ENCODE measurements at places on chromosomes 3 and 15.
A peak's percentile ranks its signal among the peaks of the same experiment; 100 is the strongest.

DNA sequence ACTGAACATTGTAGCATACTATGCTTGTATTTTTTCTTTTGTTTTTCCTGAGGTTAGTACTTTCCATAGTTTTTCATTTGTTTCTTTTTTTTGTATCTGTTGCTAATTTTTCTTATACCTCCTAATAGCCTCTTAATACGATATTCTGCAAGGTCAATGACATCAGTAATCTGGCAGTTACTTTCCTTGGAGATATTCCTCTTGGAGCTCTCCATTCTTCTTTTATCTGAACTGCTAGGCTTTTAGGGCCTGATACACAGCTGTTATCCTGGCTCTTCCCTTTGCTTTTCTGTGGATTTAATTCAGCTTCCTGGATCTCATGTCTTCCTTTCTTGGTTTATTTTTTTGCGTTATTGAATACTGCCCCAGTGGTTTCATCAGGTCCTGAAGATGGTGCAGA, 12.9 kb downstream of the ALPK3 start:
- no peak for DNase-seq

DNA sequence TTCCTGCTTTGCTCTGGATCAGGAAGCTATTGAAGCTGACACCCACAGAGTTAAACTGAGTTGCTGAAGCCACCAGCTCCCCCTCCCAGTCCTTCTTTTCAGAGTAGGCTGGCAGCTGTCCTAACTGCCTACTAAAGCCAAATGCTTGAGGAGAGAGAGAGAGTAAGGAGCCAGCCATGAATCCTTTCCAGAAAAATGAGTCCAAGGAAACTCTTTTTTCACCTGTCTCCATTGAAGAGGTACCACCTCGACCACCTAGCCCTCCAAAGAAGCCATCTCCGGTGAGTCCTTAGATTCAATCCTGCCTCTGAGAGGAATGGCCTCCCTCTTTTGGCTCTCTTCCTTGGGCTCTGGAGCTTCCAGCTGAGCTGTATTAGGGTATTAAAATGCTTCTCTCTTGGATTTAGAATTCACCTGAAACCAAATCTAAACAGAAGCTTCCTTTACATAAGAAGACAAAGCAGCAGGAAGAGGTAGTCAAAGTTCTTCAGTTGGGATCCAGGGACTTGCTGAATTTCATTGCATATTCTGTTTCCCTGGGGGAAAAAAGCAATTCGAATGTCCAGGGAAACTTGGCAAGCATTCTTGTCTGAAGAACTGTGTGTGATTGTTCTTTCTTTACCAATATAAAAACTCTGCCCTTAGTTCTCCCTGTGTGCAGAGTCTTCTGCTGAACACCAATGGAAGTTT, at the start of gene SLC15A2:
Gene SLC15A2 (plus strand): TSS at position 101 of the 690 bp plus-strand sequence. CDS start 76 bp downstream, at position 177.
- no peak for DNase-seq

GRCh38 chr15:99928429-99928981, 195.3 kb upstream of the LYSMD4 start:
- DNase-seq: peak; percentile 72

DNA sequence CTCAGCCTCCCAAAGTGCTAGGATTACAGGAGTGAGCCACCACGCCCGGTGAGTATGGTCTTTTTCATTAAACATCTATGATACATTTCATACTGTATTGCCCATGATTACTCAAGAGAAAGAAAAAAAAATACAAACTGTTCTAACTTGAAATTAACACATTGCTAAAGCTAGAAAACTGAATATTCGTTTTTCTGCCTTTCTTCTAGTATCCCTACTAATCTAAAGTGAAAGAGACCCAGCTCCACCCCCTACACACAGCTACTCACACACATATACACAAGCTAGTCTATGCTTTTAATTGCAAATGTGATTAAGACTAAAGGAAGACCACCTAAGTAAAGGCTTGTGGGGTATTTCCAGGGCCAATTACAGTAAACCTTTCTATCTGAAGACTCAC, 43.1 kb downstream of the INO80 start:
- DNase-seq: no peak

DNA sequence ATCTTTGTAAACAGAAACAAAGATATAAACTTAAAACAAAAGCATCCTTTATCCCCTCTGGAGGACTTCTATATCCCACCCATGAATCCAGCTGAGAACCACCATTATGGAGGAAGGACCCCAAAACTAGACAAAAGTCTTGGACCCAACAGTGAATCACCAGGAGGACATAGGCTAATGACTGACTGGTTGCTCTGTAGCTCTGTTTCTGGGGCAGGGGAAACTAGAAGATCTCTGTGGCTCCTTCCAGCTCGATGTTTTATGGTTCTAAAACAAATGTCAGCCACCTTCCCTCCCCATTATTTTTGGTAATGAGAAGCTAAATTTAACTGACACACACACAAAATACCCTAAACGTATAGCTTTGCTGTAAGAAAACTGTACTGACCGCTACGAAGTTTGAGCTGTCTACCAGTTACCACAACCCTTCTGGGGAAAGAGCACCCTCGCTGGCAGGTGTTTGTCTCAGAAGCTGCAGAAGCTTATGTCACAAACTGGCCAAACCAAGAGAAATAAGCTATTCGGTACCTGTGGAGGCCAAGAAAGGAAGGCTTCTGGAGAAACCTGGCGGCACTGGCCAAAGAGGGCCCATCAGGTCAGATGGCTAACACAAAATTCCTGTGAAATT, 36.4 kb downstream of the MB21D2 start:
- no peak for DNase-seq

DNA sequence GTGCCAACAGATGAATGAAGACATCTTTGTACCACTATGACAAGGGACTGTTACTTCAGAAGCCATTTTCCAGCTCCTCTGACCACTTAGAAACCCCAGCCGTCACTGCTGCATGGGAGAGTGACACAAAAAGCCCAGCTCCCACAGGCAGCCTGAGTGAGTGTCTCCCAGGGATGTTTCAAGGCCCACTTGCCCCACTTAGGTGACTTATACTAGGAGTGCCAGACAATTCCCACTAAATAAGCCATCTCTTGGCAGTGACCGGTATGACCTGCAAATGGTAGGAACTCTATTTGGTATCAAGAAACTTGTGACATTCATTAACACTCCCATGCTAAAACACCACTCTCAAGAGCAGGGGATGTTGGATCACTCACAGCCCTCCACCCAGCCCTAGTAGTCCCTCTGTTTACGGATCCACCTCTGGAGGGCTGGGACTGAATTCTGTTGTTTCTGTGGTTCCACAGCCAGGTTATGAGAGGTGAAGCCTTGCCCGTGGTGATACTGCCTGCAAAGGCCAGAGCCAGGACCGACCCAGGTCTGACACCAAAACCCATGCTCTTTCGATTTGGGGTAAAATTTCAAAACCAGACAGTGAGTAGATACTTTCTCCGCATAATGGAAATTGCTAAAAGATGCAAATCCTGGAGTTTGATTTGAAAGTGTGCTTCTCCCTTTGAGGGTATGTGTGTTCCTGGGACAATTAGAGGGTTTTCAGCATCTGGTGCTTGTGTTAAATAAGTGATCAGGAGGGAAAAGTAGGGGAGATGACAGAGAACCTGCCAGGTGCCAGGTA, 14.5 kb downstream of the RBP1 start:
- no peak for DNase-seq

DNA sequence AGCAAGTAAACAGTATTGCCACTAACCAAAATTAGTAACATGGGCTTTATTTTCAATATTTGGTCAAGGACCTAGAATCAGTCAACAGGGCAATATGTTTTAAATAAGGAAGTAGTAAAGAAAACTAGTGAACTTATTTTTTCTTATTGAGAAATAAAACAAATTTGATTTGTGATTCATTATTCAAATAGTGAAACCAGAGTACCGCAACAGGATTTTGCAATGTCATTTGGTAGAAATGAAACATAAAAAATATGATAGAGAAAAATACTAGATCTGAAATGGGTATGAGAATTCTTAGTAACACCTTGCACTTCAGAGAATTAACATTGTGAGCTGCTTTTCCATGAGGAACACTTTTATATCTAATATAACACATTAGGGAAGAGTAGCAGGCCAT, 291.8 kb upstream of the GBE1 start:
- no peak for DNase-seq

- DNase-seq: no peak
These were observed 861 bp upstream of the RFT1 start for GRCh38 chr3:53131096-53131495.

GRCh38 chr3:183388213-183388895, 40.1 kb downstream of the MCF2L2 start:
- no peak for DNase-seq

DNA sequence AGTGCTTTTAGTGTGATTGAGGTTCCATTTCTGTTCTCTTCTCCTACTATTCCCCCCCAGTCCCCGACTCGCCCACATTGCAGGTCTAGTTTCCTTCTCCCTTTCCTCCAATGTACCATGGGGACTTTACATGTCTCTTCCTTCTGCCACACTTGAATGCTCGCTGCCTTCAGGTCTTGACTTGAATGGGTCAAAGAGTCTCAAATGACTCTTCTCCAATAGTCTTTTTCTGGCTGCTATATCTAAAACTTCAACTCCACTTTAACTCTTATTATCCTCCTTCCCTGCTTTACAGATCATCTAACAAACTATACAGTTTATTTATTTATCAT, 213.9 kb upstream of the SLC2A2 start:
- no peak for DNase-seq

GRCh38 chr3:125052624-125053303, 3.0 kb downstream of the HEG1 start:
- no peak for DNase-seq

GRCh38 chr3:15781637-15782402, 16.0 kb downstream of the ANKRD28 start:
- no peak for DNase-seq

GRCh38 chr3:113254171-113254947, 43.0 kb downstream of the BOC start:
- DNase-seq: no peak

DNA sequence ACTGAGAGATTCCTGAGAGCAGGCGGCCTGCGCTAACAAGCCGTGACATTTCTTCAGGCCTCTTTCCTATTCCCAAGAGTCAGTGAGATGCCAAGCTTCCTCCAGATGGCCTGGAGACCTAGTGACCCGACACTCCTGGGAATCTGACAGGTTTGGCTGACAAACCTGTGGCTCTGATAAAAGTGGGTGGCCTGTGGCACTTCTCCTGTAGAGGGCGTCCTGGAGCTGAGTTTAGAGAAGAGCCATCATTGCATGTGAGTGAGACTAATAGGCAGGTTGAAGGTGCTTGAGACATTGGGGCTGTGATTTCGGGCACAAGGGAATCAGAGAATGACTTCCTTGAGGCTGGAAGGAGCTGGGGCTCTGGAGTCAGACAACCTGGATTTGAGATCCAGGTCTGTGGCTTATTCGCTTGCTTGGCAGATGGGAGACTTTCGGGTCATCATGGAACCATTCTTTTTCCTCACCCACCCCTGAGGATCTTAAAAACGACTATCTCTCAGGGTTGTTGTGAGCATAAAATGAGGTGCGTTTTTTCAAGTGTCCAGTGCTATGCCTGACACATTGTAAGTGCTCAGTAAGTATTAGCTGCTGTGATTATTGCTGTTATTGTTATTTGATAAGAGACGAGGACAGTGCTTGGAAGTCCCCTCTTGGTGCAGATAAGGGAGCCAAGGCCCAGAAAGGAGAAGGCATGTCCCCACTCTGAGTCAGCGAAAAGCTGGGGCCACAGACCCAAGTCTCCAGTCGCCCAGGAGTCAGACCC, 77.2 kb downstream of the SCN10A start:
- no peak for DNase-seq

GRCh38 chr3:65633018-65633638, 405.6 kb downstream of the MAGI1 start:
- no peak for DNase-seq

DNA sequence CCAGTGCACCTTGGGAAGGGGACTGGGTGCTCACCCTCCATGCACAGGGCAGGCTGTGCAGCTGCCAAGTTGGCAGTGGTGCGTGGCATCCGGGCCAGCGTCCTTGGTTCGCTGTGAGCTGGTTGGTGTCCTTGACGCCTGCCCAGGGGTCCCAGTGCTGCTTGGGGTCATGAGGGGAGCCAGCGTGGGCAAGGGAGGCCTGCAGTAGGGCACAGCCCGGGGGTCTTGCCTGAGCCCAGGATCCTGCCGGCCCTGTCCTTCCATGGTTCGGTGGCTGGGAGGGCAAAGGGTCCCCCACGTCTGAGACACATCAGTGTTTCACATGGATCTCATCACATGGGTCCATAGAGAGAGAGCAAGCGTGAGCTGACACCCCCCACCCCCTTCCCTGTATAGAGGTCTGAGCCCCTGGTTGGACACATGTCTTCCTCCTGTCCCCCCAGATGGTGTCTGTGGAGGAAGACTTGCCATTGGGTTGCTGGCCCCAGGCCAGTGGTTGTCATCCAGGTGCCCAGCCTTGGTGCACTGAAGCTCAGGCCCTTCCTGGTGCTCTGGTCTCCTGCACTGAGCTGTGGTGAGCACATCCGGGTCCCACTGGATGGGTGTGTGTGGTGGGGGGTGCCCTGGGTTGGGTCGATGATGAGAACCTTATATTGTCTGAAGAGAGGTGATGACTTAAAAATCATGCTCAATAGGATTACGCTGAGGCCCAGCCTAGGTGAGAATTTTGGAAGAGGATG, 232.3 kb downstream of the SNRPN start:
- no peak for DNase-seq

GRCh38 chr3:122993124-122993978, 34.2 kb downstream of the SEMA5B start:
- DNase-seq: no peak

GRCh38 chr15:60681353-60681752, 202.4 kb upstream of the ICE2 start:
- DNase-seq: no peak

DNA sequence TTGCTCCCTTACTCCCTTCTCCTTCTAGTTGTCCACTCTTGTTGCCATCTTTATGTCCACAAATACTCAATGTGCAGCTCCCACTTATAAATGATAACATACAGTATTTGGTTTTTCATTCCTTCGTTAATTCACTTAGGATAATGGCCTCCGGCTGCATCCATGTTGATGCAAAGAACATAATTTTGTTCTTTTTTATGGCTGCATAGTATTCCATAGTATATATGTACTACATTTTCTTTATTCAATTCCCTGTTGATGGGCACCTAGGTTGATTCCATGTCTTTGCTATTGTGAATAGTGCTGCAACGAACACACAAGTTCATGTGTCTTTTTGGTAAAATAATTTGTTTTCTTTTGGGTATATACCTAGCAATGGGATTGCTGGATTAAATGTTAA, 21.3 kb upstream of the P3H2 start:
- no peak for DNase-seq

- no peak for DNase-seq
These were observed 300.4 kb upstream of the ADAMTS9 start for GRCh38 chr3:64988188-64988587.

DNA sequence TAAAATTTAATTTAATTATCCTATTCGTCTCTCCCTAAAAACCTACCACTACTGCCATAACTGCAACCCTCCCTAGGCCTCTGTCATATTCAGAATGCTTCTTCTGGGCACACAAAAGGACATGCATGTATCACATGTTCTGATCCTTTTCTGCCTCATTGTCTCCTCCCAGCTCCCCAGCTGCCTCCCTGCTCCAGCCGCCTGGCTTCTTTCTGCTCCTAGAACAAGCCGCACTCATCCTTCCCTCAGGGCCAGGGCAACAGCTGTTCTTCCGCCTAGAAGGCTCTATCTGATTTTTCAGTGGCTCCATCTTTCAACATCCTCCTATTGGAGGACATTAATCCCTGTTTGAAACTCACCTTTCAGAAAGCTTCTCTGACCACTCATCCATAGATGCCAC, 38.6 kb downstream of the TMED3 start:
- no peak for DNase-seq

- DNase-seq: no peak
These were observed 10.2 kb downstream of the PLSCR5 start for GRCh38 chr3:146594843-146595482.

GRCh38 chr3:55446850-55447249, 40.3 kb downstream of the WNT5A start:
- DNase-seq: no peak
